ENCODE measurements at places on chromosomes 6 and 20.

GRCh38 chr6:133623621-133624020 is 265.3 kb upstream of the TCF21 start:
- DNase-seq = no peak

- no peak for DNase-seq
These were observed 64.0 kb upstream of the SNX9 start for GRCh38 chr6:157759028-157759427.

DNA sequence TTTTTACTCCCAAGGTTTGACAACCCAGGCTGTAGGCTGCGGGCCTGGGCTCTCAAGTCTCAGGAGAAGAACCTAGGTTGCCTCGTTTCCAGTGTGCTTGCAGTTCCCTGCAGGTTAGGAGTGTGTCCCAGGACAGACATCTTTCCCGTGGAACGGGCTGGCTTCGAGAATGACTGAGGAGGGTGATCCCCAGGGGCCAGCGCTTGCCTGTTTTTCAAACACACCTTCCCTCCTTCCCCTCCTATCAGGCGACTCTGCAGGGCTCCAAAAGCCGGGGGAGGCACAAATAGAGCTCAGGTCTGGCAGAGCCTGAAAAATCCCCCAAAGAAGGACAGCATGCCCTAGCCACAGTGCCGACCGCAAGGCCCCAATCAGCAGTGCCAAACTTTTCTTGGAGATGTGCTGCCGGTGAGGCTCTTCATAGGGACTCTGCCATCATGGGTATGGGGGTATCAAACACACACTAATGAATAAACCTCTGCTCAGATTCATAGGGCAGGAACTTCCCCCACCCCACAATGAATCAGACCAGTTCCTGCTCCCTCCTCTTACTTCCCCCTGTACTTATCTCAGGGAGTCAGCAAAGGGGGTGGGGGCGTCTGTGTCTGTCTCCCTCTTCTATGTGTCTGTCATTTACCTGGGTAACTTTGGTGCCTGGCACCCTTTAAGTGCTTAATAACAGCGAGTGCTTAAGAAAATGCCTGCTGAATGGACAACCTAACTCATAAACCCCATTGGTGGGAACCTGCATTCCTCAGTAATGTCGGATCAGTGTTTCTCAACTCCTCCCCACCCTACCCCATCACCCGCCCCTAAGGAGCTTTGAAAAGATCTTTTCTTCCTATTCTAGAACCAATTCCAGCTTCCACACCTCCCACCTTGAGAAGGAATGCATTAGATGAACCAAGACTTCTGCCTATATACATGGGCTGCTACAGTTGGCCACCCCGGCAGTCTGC is 1.6 kb downstream of the KCNG1 start:
- DNase-seq = no peak

- no peak for DNase-seq
These were observed 37.3 kb downstream of the TRAM2 start for GRCh38 chr6:52539607-52540006.

DNA sequence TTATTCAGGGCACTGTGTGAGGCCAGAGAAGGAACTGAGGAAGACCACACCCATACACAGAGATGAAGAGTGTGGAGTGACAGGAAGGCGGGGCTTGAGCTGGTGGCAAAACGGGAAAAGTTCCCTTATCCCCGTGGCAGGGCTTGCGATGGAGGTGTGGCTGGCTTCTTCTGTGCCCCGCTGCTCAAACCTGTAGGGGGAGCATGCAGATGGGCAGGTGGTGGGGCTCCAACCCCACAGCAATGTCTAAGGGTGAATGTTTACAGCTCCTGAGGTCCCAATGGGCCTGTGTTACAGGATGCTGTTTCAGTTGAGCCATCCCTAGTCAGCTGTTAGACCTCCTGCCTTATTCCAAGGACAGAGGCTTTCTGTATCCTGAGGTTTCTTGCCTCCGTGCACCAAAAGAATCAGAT is 105.9 kb downstream of the LY86 start:
- no peak for DNase-seq

GRCh38 chr6:148295261-148295887 is 47.3 kb upstream of the SASH1 start:
- DNase-seq = no peak

DNA sequence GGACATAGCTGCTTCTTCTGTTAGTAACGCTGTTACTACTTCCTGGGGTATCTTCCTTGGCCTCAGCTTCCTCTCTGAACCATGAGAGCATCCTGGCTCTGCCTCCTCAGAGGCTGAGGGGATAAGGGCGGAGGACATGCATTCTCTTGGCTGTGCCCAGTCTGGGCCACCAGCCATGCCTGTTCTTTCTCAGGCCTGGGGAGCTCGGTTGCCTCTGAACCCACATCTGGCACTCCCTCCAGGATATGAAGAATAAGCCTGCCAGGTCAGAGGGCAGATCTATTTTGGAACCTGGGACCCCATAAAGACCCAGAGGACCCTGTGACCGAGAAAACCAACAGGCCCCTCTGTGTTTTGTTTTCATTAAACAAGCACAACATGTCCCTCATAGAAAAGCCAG is 6.6 kb upstream of the ANGPT4 start:
- no peak for DNase-seq

GRCh38 chr6:110618591-110619267 is 142.3 kb upstream of the SLC22A16 start:
- no peak for DNase-seq

- no peak for DNase-seq
These were observed 112.2 kb downstream of the ASCC3 start for GRCh38 chr6:100768816-100769351.

All from stimulated activated CD8-positive, alpha-beta memory T cell treated with anti-CD3 and anti-CD28 coated beads, Interleukin-15, amount 100 ng/mL, for 24 hours (primary cell).